ENCODE measurements at places on chromosomes 7 and 10.

GRCh38 chr10:132586739-132587138 is 49.2 kb downstream of the INPP5A start:
- no peak for DNase-seq

DNA sequence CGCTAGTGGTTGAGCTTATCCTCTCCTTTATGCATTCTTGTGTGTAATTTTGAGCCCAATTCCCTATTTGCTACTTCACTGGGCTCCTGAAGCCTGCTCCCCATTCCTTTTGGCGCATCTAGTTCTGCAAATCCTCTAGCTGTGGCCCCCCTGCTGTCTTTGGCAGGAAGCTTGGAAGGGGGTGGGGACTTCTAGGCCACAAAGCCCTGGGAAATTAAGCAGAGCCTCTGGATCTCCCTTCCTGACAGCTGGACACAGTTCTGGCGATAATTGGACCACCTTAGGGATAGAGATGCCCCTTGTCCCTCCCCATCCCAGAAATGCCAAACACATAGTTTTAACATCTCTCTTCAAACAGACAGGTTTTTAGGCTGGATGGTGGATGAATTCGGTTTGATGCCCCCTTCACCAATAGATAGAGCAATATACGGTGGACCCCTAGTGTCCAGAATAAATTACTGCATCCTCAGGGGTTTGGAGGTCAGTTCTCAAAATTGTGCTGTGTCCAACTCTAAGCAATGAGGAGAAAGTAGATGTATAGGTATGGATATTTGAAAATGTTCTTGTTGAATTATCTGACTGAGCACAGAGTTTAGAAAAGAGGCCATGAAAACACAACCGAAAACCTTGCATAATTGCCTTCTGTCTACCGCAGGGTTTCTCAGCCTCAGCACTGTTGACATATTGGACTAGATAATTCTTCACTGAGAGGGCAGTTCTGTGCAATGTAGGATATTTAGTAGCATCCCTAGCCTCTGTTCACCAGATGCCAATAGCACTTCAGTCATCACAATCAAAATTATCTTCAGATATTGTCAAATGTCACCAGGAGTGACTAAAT is 75.5 kb downstream of the PAPSS2 start:
- DNase-seq = peak; percentile 54

DNA sequence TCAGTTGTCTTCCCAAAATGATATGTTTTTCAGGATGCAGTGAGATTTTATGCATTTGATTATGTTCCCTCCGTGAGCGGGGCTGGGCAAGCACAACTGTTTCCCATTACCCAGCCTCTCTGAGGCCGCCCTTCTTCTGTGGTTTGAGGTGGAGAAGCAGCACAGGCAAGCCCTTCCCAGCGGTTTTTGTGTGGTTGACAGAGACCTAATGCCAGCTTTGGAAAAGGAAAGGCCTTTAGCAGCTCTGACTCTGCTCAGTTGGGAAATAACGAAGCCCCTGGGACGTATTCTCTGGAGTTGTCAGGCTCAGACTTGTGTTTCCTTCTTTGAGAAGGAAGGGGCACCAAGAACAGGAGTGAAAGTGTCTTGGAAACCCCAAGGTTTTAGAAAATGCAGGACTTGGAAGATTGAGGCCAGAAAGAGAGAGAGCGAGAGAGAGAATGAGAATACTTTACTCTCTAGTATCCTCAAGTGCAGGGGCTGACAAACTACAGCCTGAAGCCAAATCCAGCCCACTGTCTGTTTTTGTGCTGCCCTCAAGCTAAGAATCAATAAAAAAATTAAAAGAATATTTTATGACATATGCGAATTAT is 20.6 kb upstream of the PDCD4 start:
- peak; percentile 56 for DNase-seq

DNA sequence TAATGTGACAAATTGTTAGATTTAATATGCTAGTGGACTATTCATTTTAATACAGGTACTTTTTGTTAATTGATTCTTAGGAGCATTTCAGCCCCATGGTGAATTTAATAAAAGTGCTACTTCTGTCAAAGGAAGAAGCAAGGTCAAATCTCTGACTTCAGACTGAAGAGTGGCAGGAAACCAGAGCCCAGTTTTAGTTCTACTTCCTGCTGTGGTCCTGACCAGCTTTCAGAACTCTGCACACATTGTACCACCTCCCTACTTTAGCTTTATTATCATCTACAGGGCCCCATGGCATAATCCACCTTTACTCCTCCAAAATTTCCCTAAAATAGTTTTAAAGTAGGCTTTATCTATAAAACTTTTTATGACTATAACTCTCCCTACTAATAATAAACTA is 33.7 kb downstream of the CTTNBP2 start:
- no peak for DNase-seq

DNA sequence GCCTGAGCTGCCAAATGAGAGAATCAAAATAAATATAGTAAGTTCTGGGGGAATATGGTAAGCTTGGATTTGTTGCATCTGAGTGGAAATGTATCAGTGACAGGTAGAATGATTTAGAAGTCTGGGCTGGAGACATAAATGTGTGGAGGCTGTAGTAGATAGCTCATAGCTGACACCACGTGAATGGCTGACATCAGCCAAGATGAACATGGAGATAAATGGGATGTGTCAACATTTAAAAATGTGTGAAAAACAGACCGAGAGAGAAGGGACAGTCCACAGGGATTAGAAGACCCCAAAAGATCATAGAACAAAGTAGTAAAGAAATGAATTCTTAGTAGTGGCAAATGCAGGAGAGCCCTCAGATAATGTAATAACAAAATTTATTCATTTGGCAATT is 40.9 kb downstream of the NAMPT start:
- peak; percentile 46 for DNase-seq
